Activated CD4-positive, alpha-beta T cell treated with anti-CD3 and anti-CD28 coated beads, Interleukin-10, Interleukin-2, amounts not matched to agents 100 ng/mL and 50 ng/mL, durations not matched to agents 16 hours and 8 hours (primary cell): ENCODE measurements at places on chromosomes 16 and 17.

DNA sequence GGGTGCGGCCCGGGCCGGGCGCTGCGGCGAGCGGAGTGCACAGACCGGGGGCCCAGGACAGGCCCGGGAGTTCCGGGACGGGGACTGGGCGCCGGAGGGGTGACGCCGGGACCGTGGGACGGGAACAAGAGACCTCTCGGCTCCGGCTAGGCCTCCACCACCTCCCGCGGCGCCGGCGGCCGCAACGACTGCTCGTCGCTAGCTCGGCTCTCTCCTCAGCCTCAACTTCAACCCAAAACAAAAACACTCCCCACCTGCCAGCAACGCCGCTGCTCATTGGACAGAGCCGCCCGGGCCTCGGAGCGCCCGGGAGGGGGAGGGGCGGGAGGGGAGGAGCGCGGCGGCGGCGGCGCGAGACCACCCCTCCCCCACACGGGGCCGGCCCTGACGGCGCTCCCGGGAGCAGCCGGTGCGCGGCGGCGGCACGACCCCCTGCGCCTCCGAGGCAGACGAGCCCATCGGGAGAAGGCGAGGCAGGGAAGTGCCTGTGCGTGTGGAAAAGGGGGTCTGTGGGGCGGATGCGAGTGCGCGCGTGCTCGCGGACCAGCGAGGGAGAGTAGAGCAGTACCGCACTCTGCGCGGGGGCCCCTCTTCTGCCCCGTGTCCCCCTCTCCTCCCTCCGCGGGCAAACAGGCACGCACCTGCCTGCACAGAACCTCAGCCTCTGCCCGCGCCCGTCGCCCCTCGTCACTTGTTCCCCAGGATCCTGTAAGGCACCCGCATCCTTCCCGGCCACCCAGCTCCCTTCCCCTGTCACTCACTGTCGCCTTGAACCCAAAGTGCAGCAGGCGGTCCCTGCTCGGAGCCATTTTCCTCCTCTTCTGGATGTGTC, at the start of gene FBXL20:
Gene FBXL20 (minus strand): TSS at position 215 of the 832 bp plus-strand sequence. CDS start 224 bp downstream, outside the sequence.
- peak; percentile 95 for DNase-seq

- DNase-seq, result no peak
These were observed 26.5 kb downstream of the PDIA2 start for GRCh38 chr16:309476-309875.

- no peak for DNase-seq
These were observed 29.8 kb upstream of the LCMT1 start for GRCh38 chr16:25081702-25082101.

DNA sequence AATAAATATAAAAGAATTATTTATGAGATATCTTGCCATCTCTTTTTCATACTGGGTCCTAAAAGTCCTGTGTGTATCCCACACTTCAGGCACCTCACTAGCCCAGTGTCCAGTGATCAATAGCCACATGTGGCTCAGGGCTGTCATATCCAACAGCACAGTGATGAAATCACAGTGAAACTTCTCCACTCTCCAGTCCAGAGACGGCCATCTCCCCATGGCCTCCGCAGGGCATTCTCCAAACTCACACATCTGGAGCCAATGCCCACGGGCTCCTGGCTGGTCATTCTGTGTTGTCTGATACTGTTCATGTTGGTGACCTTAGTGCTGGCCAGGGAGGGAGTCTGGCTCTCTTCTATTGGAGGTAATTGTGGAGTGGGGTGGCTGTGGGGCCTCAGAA, 125.2 kb upstream of the SDK2 start:
- no peak for DNase-seq

GRCh38 chr17:48500435-48501426, 30.1 kb downstream of the HOXB1 start:
- no peak for DNase-seq

DNA sequence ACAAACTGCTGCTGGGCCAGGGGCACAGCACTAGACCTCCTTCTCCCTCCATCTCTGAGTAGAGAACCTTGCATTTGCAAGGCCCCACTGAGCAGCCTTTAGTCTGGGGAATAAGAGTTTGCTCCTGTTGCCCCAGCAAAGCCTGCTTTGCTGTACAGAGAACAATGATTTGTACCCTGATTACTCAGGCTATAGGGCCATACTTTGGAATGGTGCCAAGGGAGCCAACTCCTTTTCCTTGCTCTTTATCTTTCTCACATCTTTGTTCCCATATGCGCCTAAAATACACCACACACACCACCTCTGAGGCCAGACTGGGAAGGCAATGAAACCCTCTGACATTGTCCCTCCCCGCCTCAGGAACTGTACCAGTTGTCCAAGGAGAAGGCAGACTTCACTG, 21.2 kb downstream of the LIG3 start:
- no peak for DNase-seq

DNA sequence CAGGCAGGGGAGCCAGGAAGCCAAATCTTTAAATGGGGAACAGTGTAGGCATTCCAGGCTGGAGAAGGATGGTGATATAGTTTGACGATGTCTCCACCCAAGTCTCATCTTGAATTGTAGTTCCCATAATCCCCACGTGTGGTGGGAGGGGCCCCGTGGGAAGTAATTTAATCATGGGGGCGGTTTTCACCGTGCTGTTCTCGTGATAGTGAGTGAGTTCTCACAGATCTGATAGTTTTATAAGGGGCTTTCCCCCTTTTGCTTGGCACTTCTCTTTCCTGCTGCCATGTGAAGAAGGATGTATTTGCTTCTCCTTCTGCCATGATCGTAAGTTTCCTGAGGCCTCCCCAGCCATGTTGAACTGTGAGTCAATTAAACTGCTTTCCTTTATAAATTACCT, 28.8 kb downstream of the GINS3 start:
- no peak for DNase-seq

DNA sequence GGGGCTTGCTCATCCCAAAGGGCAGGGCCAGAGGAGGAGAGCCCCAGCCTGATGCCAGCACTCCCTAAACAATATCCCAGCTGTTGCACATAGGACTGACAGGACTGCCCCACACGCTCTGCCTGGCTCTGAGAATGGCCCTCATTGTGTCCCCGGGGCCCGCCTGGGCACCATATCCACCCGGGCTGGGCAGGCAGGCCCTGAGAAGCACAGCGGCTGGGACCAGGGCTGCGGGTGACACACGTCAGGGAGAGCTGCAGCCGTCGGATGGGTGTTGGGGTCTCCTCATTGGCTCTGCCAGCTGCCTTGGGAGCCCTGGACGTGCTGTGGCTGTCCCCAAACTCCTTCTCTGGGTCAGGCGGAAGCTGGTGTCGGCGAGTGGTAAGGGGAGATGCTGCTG, 4.2 kb downstream of the BCAR1 start:
- DNase-seq, result no peak

GRCh38 chr16:69607674-69608073, 41.9 kb downstream of the NFAT5 start:
- peak; percentile 8 for DNase-seq

GRCh38 chr16:57591086-57591869, 37.2 kb upstream of the ADGRG1 start:
- peak; percentile 88 for DNase-seq

DNA sequence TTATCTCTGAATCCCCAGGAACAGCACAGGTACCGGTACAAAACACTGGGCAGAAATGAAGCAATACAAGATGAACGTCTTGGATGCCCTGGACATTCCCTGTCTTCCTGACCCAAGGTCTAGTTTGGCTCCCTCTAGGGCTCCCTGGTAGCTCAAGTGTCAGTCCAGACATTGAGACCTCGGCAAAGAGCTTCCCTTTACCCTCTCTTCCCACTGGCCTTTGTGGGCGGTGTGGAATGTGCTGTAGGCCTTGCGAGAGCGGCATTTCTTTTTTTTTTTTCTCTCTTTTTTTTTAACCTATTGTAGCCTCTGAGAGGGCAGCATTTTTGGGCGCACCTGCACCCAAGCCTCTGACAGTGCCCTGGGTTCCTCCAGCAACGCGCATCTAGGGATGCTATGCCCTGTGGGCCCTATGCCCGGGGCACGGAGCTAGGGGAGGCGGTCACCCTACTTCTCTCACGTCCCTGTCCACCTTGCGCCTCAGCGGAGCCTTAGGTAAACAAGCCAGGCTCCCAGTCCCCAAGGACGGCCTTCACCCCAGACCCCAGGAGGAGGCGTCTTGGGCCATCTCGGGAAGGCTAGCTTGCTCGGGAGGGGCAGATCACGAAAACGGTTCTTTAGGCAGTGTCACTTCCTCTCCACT, 1.2 kb upstream of the NFATC3 start:
- DNase-seq, result no peak

GRCh38 chr17:39867880-39868553, at the start of gene ZPBP2:
Gene ZPBP2 (plus strand): TSS chr17:39868202. CDS start chr17:39868355, 153 bp downstream.
- no peak for DNase-seq

- DNase-seq, result peak; percentile 14
These were observed 269.0 kb downstream of the ABCC12 start for GRCh38 chr16:47886631-47887415.

- DNase-seq, result no peak
These were observed 18.1 kb downstream of the SOX8 start for GRCh38 chr16:999677-1000076.

GRCh38 chr17:74924250-74924948, at the start of gene OTOP2:
Gene OTOP2 (plus strand): TSS chr17:74924273. CDS start chr17:74924633, 360 bp downstream.
- DNase-seq, result no peak

DNA sequence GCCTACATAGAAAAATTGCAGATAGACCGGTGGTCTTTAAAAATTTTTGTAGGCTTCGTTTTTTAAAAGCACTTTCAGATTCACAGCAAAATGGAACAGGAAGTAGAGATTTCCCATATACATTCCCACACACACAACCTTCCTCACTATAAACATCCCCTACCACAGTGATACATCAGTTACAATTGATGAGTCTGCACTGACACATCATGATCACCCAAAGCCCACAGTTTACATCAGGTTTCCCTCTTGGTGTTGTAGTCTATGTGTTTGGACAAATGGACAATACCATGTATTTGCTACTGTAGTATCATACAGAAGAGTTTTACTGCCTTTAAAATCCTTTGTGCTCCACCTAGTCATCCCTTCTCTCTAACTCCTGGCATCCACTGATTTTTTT, 113.9 kb upstream of the ADAMTS18 start:
- DNase-seq, result no peak

DNA sequence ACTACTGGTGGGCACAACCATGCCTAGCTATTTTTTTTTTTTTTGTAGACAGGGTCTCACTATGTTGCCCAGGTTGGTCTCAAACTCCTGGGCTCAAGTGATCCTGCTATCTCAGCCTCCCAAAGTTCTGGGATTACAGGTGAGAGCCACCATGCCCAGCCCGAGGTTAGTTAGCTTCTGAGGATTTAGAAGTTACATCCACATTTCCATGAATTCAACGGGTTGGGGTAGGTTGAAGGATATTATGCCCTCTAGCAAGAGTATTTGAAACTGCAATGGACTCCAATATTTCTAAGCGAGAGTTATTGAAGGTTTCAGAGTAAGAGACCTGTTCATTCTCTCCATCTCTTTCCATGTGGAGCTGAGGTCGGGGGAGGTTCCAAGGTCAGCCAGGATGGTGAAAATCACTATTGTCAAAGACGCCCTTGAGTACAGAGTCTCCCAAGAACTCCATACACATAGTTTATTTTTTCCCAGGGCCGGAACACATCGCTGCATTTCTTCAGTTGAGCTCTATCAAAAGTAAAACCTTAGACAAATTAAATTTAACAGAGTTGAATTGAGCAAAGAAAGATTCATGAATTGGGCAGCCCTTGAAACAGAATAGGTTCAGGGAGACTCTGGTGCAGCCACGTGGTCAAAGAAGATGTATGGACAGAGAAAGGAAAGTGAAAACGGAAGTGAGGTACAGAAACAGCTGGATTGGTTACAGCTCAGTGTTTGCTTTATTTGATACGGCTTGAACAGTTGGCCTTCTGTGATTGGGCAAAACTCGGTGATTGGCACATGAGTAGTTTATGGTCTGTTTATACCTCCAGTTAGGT, 19.0 kb upstream of the ITPRIPL2 start:
- DNase-seq, result peak; percentile 44

DNA sequence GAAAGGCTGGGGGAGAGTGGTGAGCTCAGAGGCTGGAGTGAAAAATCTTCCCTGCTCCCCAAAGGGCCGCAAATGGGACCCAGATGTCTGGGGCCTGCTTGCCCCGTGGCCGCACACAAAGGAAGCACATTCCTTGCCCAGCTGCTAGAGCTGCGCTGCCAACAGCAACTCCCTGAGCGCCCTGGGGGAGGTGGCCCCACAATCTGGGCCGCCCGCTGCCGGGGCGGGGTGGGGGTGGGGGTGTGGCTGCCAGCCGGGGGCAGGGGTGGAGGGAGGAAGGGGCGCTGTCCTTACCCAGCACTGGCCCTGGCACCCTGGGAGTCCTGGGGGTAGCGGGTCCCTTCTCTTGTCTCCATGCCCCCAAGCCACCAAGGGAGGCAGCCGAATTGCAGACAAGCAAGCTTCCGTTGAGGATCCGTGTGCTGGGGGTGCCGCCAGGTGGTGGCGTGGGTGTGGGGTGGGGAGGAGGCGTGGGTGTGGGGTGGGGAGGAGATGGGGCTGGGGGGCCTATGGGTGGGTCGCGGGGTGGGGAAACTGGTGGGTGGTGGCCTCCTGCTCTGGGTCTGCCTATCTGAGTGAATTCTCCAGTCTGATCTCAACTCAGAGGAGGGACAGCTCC, 48.4 kb upstream of the PABPN1L start:
- DNase-seq, result no peak

GRCh38 chr16:75423723-75424104, 9.6 kb downstream of the CFDP1 start:
- DNase-seq, result no peak

- no peak for DNase-seq
These were observed 617.0 kb upstream of the CDH5 start for GRCh38 chr16:65749506-65749905.

GRCh38 chr16:23694265-23694643, 15.6 kb downstream of the PLK1 start:
- DNase-seq, result no peak

GRCh38 chr16:63512910-63513309, 1476.7 kb upstream of the CDH8 start:
- DNase-seq, result no peak

DNA sequence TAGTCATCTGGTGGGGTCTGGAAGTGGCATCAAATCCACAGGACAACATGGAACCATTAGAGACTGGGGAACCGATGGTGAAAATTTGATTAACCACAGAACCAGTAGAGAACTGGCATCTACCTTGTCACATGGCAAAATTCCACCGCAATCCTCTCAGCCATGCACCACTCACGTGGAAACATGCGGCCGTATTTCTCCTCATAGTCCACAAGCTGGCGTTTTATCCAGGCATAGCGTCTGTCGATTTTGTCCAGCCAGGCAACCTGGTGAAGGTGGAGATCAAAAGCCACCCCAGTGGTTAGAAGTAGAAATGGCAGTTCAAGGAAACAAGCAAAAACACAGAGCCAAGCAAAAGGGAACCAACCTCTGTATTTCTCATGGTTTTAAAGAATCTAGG, 87.6 kb downstream of the VPS53 start:
- no peak for DNase-seq
